ENCODE measurements at places on chromosomes 3 and 15.

DNA sequence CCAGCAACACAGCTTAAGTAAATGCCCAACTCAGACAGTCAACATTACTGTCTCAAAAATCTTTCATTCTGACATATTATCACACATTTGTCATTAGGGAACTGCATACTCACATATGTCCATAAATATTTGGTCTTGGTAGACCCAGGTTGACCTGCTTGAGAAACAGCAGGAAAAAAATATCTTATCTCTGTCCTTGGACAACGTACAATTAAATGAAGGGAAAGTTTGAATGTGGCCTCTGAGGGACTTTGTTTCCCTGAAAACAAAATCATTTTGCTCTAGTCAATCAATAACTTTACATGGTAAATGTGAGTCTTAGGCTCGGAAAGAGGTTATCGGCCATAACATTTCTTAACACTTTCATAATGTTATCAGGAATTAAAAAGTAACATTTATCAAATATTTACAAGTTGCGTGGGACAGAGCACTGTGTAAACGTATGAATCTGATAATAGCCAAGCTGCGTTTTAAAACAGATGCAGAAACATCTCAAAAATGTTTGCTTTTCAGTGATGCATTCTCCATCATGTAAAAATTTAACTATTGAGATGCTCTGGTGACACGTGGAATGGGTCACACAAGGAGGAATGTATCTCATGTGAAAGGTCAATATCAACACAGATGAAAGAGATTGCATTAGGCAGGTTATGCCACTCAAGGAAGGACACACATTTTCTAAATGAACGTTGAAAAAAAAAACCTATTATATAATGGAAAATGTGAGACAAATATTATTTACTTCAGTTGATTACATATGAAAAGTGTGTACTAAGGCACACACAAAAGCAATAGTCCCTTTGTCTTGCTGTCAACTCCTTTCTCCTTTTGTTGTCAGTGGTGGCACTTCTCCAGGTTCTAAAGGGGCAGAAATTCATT, 304.4 kb downstream of the WDR72 start:
- DNase-seq, result no peak

DNA sequence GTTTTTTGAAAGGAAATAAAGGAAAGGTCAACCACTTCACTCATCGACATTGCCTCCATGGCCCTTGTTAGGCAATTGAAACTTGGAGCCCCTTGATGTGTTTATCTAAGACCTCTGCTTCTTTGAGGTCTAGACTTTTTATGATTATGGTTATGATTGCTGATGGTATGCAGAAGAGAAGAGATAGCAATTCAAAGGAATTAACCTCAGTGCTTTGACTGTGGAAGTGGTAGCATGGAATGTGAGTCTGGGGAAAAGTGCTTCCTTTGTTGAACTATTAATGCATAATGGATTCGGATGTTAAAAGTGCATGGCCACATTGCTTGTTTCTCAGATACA, 46.1 kb downstream of the FNDC3B start:
- no peak for DNase-seq

DNA sequence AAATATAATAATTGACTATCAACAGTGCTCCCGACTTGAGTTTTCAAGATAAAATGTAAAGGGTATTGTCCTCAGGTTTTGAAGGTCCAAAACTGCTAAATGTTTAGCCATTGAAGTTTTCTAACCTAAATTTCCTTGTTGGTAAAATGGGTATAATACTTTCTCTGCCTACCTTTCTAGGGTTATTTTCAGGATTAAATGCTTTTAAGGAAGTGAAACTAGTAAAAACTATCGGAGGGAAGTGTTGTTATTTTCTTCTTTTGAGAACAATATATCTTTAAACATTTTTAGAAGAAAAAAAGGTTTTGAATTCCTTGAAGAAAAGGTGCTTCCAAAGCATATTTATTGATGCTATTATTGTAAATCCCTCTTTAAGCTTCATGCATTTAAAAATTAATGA, 67.3 kb downstream of the FILIP1L start:
- no peak for DNase-seq

DNA sequence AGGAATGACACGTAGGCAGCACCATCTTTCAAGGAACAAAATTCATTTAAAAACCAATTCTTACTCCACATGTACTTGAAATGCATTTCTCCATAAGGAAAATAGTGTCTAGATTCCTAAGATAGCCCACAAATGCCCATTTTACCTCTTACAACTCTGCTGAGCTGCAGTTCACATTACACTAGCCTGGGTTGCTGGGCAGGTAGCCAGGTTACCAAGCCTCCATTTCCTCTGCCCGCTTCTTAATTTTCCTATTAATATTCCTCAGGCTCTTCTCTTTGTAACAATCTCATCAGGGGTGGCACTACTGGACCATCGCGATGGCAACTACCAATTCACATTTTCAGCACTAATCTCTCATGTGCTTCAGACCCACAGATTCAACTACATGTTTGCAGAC, 10.8 kb downstream of the ATP13A3 start:
- DNase-seq, result no peak

DNA sequence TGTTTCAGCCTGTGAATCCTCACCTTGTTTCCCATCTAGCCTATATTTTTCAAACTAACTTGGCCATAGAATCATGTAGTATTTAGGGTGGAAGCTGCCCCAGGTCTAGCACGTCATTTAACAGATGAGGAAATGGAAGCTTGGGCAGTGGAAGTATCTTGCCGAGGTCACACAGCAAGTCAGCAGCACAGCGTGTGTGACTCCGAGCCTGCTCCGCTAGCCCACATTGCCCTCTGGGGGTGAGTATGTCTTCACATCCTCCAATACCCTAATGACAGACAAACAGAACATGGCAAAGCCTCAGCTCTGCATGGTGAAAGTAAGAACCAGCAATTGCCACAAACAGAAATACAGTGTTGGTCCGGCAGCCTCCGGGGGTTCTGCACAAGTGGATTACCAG, 2.2 kb upstream of the CCR5 start:
- DNase-seq, result peak; percentile 50

DNA sequence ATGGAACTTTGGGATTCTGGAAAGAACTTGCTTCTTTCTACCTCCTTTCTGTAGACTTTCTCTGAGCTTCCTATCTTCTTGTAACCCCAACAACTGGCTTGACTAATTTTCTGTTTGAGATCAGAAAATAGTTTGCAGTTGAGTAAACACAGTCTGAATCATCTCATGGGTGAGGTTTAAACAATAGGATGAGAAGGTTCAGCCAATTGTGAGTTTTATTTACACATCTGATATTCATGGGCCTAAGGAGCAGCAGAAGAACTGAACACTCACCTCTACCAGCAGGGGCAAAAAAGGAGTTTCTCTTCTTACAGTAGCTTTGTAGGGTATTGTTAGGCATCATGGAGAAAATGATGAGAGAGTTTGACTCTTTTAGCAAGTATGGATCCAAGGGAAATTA, 54.2 kb downstream of the DTWD1 start:
- DNase-seq, result no peak

DNA sequence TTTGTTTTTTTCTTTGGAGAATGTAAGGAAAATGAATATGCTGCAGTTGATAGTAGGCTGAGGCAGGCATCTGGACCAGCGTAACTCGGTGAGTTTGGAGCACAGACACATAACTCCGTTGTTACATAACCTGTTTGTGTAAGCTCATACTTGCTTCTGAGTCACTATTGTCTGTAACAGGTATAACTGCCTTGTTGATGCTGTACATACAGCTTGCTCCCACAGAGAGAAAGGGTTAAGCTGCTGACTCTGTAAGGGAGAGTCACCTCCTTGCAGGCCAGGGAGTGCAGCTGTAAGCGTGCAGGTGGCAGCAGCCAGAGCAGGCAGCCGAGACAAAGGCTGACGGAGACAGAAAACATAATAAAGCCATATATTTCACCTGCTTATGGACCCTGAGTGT, 20.4 kb downstream of the RETNLB start:
- no peak for DNase-seq

DNA sequence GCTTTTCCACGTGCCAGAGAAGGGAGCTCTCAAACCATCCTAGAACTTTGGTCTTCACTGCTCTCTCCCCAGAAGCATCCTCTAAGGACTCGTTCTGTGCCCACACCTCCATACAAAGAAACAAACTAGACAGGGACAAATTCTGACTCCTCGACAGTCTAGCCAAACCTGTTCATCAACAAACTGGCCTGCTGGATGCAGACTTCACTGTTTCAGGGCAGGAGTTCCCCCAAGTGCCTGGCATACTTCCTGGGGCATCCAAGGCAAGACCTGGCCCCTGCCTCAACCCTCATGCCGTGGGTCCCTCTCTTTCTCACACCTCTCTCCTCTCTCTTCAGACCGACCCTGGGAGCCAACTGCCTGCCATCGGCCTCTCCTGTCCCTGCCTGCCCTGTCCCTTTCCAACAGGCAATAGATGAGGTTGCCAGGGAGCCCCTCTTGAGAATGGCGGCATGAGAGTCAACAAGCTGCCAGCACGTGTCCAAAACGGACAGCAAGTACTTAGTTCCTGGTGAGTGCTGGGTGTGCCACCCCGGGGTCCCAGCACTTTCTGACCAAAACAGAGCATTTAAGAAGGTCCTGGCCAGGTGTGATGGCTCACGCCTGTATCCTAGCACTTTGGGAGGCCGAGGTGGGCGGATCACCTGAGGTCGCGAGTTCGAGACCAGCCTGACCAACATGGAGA, 79.1 kb upstream of the HES1 start:
- no peak for DNase-seq

GRCh38 chr15:99537344-99537743, 28.4 kb upstream of the MEF2A start:
- DNase-seq, result no peak

- no peak for DNase-seq
Observed at GRCh38 chr3:106172780-106173179, 304.0 kb upstream of the CBLB start.

GRCh38 chr15:40843885-40844695, at the start of gene SPINT1:
TSS of gene SPINT1 (plus strand) at chr15:40844048. CDS start at chr15:40844555, 507 bp downstream.
- DNase-seq, result peak; percentile 60

DNA sequence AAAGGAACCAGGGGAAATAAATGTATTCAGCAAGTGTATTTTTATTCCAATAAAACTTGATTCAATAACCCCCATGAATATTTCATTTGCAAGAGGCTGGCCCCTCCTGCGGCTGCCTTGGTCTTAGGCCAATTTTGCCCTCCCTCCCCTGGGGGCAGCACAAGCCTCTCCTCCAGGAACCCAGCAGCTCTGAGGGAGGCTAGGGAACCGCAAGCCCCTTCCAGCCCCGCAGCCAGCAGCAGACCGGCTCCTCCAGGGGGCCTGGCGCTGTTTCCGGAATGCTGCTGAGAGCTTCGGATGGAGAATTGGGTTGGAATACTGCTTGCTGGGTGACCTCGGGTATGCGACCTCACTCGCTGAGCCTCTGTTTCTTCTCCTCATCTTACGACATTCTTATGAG, 150.1 kb downstream of the RAB11A start:
- DNase-seq, result no peak

DNA sequence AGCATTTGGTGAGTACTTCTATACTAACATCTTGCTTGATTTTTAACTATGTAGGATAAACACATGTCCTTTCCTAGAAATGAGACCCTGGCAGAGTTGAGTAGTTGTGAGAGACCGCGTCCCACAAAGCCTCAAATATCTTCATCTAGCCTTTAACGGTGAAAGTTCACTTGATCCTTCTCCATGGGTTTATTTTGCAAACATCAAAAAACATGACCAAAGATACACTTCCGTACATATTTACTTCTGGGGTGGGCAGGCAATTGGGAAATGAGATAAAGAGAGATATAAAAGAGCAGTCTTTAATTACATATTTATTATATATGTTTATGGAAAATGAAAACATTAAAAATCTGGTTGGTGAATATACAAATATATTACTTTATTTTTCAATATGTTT, 5.2 kb upstream of the KAT2B start:
- no peak for DNase-seq

DNA sequence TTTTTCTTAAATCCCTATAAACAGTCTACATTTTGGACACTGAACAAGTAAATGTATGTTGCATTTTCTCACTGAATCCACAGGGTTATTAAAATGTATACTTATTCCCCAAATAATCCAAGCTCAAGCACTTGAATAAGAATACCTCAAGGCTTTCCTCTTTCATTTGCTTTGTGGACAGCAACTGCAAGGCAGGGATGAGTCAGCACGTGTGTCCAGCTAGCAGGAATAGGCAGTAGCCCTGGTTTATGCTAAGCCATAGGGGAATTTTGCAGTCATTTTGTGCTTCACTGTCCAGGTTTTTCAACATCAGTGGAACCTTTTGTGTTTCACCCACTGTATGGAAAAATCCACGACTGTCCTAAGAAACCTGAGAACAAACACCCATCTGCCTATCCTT, 96.7 kb upstream of the KCNMB2 start:
- DNase-seq, result no peak

- DNase-seq, result no peak
Observed at GRCh38 chr15:47398594-47398993, 318.7 kb upstream of the SEMA6D start.

GRCh38 chr3:197408177-197408957, 110.0 kb upstream of the DLG1 start:
- DNase-seq, result no peak

DNA sequence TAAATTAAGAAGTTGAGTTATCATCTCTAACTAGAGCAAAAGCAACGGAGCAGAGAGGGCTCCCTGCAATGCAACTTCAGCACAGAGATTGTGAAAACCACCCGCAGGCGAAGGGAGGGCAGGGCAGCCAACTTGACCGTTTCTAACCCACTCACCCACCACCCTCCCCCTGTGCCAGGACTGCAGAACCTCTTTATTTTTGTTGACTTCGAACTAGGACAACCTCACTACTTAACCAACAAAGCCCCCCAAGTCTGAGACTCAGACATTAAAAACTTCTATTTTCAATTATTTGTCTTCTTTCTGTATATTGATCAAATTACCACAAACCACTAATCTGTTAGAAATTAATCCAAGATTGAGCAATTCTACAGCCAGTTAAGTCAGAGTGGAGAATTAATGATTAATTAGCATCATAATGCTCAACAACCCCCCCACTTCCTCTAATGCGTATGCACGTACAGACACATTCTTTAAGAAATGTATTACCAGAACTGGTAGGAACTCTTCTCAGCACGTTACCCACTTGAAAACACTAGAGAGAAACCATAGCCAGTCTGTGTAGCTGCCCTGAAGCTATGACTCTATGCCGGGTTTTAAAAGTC, 2.0 kb downstream of the MGLL start:
- DNase-seq, result no peak

DNA sequence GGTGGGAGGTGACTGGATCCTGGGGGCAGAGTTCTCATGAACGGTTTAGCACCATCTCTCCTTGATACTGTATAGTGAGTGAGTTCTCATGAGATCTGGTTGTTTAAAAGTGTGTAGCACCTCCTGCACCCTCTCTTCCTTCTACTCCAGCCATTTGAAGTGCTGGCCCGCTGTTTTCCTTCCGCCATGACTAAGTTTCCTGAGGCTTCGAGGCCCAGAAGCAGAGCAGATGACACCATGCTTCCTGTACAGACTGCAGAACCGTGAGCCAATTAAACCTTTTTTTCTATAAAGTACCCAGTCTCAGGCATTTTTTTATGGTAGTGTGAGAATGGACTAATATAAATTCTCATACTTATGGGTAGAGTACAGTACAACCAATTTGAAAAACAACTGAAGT, 123.6 kb upstream of the BHLHE40 start:
- DNase-seq, result no peak

GRCh38 chr3:126347543-126348161, 9.6 kb downstream of the KLF15 start:
- DNase-seq, result no peak

Data from stimulated activated CD8-positive, alpha-beta memory T cell treated with anti-CD3 and anti-CD28 coated beads, Interleukin-7, amount 100 ng/mL, for 4 hours (primary cell).